ENCODE measurements at places on chromosomes 7 and 10.

DNA sequence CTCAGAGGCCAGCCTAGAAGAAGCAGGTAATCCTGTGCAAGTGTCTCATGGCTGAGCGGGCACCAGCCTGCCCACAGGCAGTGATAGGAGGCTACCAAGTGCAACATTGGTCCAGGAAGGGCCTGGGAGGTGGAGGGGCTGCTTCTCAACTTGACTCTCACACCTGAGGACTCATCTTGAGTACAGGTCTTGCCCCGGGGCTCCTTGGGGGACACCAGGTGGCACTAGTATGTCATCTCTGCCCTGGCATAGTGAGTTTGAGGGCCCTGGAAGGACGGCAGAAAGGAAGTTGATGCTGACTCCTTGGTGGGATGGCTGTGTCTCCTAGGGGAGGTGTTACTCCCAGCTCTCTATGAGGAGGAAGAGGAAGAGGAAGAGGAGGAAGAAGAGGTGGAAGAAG, 2.3 kb downstream of the CCDC136 start:
- DNase-seq: no peak

DNA sequence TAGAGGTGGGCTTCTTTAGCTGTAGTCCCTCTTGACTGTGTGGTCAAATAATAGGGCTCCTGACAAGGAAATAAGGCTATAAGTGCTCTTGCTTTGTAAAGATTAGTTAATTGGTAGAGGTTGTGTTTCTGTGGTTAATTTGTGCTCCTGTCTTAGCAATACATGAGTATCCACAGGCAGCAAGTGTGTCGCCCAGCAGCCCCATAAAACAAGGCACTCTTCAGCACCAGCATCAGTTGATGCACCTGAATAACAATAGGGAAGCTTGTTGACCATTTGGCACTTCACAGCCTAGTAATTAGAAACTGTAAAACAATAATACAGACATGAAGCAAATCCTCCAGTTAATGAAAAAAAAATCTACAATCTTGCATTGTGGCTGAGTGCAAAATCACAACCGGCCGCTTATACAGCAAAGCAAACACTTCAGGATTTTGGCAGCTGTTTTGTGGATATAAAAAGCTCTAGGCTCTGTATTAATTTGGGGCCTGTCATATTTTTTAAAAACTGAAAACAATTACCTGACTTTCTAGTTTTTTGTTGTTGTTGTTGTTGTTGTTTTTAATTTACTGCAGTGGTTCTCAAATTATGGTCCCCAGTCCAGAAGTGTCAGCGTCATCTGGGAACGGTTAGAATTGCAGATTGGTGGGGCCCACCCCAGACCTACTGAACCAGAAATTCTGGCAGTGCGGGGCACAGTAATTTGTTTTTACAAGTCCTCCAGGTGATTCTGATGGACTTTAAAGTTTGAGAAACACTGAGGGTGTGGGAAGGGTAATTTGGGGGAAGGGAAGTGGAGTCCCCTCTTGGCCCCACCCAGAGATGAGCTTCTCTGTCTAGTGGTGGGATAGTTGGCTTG, 56.8 kb downstream of the AUTS2 start:
- no peak for DNase-seq

DNA sequence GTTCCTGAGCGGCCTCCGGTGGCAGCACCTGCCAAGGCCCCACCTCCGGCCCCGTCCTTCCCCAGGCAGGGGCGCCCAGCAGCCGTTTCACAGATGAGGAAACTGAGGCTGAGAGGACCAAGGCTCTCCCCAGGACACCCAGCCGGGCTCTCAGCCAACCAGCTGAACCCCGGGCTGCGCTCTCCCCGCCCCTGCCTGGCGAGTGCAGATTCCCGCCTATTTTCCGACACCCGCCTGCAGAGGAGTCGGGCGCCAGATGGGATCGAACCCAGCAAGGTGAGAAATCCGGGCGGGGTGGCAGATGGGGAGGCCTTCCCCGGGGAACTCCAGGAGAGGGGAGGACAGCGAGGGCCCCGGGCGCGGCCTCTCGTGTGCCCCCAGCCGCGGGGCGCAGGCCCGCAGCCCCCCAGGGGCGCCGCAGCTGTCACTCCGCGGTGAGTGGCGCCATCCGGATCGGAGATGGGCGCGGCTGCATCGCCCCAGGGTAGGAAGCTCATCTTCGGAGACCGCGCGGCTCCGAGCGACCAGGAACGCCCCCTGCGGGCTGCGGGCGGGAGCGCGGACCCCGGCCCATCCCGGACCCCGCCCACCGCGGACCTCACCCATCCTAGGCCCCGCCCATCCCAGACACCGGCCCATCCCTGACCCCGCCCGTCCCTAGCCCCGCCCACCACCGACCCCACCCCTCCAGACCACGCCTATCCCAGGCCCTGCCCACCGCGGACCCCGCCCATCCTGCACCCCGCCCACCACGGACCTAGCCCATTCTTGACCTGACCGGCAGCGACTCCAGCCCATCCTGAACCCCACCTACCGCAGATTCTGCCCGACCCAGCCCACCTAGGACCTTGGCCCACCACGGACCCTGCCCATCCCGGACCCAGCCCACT, 90.3 kb downstream of the MICALL2 start:
- DNase-seq: no peak

GRCh38 chr10:67770537-67770936, 67.5 kb downstream of the DNAJC12 start:
- no peak for DNase-seq

- DNase-seq: no peak
These were observed 60.8 kb downstream of the AOAH start for GRCh38 chr7:36663481-36663880.

DNA sequence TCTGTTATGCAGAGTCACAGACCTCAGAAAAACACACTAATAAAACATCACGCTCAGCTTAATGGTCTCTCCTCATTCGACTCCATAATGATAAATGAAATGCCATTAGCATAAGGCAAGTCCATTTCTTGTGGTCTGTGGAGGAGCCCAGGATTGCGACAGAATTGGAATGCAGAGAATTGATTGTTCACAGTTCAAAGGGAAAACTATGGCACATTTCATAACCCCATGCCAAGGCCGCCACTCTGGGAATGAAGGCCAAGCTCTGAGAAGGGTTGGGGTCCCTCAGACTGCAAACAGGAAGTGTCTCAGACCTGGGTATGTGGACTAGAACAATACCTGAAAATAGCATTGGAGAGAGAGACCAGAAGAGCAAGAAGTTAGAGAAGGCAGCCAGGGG, 398.9 kb downstream of the ADRA2A start:
- DNase-seq: peak; percentile 11

DNA sequence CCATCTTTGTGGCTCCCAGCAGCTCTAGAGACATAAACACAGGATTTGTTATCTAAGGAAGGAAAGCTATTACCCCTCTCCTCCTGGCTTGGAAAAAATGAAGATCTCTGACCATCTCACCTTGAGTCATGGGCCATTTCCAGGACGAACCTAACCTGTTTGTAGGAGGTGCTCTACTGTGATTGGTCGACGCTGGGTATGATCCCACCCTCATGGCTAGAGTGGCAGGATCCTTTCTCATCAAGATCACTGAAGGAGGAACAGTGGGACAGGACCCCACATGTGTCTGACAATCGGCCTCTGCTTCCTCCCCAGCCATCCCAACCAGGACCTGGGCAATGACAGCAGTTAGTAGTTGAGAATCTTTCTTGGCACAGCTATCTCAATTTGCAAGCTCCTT, 144.1 kb downstream of the EMX2 start:
- no peak for DNase-seq

GRCh38 chr7:72466797-72467196, 54.7 kb upstream of the CALN1 start:
- DNase-seq: no peak

- DNase-seq: peak; percentile 17
These were observed 28.0 kb downstream of the VIM start for GRCh38 chr10:17256051-17256450.

- no peak for DNase-seq
These were observed 181.5 kb upstream of the TRIM24 start for GRCh38 chr7:138278601-138279000.

DNA sequence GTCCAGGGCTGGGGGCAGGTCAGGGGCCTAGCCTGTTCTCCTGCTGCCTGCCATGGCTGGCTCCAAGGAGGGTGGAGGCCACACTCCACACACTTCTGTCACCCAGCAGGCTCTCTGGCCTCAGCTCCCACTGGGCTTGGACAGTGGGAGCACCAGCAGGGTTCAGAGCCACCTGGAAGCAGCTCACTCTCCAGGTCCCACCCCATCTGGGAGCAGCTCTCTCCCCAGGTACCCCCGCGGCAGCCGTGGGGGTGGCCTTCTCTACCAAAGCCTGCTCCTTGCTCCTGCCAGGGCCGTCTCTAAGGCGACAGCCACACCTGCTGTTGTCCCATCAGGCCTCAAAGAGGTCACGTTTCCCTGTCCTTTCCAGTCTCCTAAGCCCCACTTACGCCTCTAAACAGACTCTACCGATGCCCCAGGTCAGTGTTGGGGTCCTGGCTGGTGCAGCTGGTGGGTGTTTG, 142.5 kb upstream of the RET start:
- DNase-seq: no peak

DNA sequence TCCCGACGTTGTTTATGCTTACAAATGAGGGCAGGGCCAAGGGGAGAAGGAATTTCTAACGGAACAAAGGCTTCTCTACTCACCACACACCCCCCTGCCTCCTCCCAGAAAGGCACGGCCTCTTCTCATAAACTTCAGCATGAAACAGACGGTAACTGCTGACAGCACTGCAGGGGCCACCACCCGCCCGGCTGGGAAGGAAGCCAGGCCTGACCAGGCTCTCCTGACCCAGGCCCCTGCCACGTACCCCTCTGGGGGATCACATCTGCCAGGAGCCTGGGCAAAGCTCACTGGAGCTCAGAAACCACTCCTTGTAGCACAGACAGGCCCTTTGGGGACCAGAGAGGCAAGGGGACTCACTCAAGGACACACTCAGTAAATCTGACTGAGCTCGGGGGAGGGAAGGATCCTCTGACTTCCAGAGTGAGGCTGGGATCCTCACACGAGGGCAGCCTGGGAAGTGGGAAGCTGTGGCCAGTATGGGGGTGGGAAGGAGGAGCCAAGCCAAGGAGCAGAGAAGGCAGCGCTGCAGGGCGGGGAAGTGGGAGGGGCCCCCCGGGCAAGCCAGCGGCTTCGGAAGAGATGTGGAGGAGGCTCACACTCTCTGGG, 46.1 kb downstream of the ZCCHC24 start:
- peak; percentile 98 for DNase-seq

DNA sequence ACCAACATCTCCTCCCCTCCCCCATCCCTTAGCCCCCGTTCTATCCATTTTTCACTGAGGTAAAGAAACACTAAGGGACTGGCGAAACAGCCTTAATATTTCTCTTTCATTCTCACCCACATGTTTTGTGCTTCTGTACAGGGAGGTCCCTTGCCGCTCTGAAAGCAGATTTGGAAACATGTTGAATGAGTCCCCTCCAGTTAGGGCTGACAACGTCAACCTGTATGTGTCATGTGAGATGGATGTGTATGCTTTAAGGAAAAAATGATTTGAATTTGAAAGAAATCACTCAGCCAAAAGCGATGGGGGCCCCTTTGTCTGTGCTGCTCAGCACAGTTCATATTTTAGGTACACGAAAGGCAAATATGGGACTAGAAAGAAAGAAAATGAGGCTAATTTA, 314.3 kb upstream of the LRGUK start:
- DNase-seq: no peak

GRCh38 chr10:116741391-116742351, 695 bp downstream of the HSPA12A start:
- DNase-seq: no peak

DNA sequence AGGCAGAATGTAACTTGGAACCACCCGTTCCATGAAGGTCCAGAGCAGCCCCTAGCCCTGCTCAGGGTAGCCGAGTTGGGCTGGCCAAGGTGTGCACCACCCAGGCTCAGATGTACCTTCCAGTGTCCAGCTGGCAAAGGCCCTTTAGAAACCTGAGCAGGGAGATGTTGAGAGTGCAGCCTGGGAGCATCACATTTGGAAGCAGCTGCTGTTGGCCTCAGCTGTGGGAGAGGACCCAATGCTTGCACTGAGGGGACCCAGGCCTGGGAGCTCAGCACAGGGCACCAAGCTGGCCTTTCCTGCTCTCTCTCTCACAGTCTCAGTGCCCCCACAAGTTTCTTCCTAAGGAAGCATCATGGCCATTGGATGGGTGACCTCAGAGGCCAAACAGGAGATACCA, 33.5 kb downstream of the ANXA8 start:
- no peak for DNase-seq

DNA sequence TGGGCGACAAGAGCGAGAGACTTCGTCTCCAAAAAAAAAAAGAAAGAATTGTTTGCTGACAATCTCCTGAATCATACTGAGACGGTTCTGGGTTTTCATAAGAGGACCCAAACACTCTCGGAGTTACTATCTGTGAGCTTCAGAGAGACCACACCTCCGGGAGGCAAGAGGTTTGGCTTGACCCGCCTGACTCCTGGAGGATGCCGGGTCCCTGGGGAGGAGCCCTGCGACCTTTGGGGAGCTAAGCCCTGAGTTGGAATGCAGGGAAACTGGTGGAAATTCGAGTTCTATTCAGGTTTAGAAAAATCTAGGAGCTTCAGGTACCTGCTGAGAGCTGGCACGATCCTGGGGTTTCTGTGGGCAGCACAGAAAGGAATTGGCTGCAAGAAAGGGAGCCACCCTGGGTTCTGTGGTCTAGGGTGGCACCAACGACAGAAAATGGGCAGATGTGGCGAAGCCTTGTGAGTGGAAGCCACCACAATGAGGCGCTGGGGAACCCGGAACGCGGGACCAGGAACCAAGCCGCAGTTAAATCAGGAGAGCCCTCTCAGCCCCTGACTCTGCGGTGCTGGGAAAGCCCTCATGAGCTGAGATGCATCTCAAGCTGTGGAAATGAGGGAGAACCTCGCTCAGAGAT, 21.9 kb upstream of the GATAD1 start:
- no peak for DNase-seq

GRCh38 chr10:131111007-131111406, 200.5 kb downstream of the TCERG1L start:
- no peak for DNase-seq

GRCh38 chr7:132897093-132897687, 184.7 kb downstream of the CHCHD3 start:
- DNase-seq: no peak
